Stimulated activated CD4-positive, alpha-beta T cell treated with anti-CD3 and anti-CD28 coated beads, Interleukin-1b, Interleukin-23, amount 100 ng/mL, for 1 hour (primary cell): ENCODE measurements at places on chromosomes 1 and 21.

DNA sequence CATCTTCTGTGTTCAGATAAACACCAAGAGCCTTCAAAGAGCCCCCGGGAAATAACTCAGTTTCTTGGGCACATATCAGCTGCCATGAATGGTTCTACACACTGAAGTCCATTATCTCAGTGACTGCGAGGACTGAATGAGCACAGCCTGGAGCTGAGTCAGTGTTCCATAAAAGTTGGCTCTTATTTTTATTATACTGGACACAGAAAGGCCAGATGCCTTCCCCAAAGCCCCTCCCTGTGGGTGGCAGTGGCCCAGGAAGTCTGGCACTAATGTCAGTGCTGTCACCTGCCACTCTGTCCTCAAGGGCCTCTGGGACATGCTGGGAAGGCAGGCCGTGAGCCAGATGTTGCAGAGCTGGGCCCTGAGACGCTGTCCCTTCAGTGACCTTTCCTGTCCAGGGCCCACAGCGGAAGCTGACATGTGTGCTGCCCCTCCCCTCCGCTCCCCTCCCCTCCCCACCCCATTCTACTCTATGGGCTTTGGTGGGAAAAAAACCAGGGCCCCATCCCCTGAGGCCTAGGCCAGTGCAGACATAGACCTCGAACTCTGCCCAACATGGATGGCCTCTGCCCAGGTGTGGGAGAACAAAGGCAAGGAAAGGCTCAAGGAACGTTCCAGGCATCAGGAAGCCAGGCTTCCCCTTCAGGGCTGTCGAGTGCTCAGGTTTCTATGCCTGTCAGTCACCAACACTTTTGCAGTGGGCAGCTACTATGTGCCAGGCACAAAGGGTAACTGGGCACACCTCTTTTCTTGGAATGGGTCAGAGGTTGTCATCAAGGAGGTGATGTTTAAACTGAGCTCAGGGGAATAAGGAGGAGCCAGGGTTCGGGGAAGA, 22.4 kb upstream of the NPPB start:
- no peak for DNase-seq

GRCh38 chr21:43667191-43667904, 8.0 kb downstream of the RRP1B start:
- DNase-seq: no peak

GRCh38 chr1:169129109-169129784, 22.8 kb downstream of the ATP1B1 start:
- no peak for DNase-seq

DNA sequence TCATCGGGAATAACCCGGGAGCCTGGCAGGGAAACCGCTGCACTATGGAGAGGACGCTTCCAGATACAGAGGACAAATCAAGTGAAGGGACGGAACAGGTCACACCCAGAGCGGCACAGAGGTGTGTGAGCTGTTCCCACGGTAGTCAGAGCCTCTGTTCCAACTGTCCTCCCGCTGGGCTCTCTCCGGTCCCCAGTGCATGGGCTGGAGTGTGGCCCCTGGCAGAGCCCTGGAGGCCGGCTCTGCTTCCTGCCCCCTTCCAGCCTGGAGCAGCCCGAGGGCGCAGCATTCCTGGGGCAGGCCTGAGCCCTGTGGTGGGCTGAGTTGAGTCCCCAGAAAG, 11.9 kb upstream of the ZBTB21 start:
- DNase-seq: no peak

- no peak for DNase-seq
Measured at GRCh38 chr1:220789532-220790147, 2.9 kb downstream of the MTARC1 start.

DNA sequence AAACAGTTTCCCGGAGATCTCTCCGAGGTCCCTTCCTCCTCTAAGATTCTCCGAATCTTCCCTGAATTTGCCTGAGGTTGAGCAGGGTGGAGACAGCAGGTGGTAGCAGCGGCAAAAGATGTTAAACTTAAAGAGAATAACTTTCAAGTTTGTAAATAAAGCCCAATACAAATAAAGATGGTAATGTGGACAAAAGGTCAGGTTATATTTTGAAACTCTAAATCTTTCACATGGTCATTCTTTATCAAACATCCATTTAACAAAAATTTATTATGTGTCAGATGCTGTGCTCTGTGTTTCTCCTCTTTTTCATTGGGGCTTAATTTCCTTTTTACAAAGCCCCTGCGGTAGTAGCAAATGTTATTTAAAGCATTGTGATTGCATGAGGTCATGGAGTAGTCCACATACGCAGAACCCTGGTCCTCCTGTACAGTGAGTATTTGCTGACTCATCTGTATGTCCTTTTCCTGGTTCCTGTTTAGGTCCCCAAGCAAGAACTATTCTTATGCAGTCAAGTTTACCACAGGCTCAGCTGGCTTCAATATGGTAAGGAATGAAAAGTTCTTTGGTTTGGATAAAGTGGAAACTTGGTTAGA, 119.2 kb downstream of the ITSN1 start:
- no peak for DNase-seq

GRCh38 chr1:91687452-91687851, 186.8 kb downstream of the CDC7 start:
- no peak for DNase-seq

DNA sequence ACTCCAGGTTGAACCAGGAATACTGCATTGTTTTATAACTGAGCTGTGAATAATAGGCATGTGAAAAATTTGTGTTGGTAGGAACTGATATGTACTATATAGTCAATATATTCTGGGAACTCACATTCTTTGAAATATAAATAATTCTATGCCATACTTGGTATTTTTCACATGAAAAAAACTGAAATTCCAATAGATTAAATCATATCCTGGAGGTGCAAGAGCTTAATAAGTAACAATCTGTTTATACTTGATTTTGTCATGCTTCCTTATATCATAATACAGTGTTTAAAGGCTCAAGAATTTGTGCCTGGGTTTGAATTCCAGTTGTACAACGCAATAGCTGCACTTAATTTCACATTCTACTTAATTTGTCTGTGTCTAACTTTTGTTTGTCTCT, 387.0 kb downstream of the USP25 start:
- no peak for DNase-seq

DNA sequence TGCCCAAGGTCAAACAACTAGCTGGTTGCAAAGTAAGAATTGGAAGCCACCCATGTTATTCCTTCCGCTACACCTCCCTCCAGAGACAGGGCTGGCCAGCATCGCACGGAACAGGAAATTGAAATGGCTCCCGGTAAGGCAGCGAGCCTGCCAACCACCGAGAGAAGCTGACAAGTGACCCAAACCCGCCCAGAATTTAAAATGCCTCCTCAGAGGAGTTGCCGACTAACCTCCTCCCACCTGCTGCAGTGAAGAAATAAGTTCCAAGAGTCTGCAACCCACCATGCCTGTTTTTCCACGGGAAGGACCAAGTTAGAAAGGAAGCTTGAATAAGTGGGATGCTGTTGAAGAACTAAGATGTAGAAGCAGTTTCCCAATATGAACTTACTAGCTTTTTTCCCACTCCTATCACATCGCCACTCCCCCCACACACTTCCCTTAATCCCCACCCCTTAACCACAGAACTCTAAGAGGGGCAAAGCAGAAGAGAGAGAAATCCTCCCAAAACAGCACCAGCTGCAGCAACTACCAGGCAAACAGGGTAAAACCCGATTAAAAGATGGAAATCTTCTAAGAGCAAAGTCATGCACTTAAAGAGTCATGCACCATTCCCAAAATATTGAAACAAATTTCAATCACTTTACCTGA, 78.6 kb downstream of the TIAM1 start:
- no peak for DNase-seq

- no peak for DNase-seq
Measured at GRCh38 chr1:62395291-62395690, 41.6 kb upstream of the USP1 start.

DNA sequence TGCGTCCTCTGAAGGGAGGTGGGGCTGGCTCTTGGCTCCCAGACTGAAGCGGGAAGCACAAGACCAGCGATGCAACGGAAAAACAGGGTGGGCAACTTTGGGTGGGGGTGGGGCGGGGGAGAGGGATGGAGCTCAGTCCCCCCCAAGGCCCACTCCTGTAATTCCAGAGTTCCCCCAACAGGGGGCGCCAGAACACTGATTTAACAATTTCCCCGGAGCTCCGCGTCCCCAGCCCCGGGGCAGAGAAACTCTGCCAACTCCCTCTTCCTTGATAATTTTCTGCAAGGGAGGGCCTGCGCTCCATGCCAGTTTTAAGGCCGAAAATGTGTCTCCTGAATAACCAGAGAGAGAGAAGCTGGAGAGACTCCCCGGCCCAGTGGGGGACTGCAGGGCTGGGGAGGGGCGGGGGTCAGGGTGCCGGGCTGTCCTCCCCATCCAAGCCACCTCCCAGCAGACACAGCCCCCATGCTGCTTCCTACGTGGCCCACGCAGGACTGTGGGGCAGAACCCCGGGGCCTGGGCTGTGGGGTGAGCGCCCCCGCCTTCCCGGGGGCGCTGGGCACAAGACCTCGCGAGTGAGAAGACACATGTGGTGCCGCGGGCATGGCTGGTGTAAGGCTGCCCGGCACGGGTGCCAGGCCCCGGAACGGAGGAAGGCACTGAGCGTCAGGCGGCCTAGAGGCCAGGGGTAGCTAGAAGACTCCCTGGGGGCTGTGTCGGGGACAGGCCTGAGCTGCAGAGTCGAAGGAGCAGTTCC, 51.4 kb downstream of the KIF21B start:
- peak; percentile 33 for DNase-seq

DNA sequence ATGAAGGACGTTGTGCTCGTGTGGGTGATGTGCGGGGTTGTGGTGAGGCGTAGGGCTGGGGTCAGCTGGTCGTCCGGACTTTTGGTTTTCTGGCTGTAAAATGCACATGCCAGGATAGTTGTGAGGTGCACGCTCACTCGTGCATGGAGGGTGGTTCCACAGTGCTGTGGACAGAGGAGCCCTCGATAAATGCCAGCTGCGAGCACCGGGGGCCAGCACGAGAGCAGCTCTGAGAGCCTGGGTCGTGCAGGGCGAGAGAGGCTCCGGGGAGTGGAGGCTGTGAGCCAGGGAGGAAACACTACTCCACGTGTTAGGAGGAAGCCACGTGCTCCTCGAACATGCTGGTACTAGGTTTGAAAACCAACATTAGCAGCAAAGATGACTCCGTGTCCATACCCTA, 39.4 kb downstream of the COL18A1 start:
- DNase-seq: no peak

GRCh38 chr1:62625415-62625814, 28.1 kb downstream of the ANGPTL3 start:
- no peak for DNase-seq

- DNase-seq: no peak
Measured at GRCh38 chr21:41733951-41734689, 32.7 kb downstream of the RIPK4 start.

GRCh38 chr21:32916522-32917099, 109.1 kb upstream of the OLIG2 start:
- DNase-seq: no peak

- no peak for DNase-seq
Measured at GRCh38 chr1:203173566-203173965, 2.1 kb downstream of the MYBPH start.

DNA sequence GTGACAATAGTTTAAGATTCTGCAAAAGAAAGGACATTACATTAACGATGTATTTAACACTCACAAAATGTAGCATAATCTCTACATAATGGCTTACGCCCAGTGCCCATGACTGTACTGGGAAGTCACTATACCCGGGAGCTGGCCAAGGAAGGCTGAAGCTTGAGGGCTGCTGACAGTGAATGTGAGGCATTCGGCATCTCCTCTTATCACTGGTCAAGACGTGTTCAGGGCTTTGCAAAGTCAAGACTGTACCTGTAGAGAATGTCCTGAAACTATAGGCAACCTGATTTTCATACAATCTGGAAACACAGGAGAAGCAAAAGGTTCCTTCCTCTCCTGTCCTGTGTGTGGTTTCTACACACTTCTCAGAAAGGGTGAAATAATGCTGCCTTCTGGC, 12.7 kb upstream of the IFNGR2 start:
- no peak for DNase-seq

- DNase-seq: no peak
Measured at GRCh38 chr1:21869620-21870121, 57.6 kb downstream of the LDLRAD2 start.

DNA sequence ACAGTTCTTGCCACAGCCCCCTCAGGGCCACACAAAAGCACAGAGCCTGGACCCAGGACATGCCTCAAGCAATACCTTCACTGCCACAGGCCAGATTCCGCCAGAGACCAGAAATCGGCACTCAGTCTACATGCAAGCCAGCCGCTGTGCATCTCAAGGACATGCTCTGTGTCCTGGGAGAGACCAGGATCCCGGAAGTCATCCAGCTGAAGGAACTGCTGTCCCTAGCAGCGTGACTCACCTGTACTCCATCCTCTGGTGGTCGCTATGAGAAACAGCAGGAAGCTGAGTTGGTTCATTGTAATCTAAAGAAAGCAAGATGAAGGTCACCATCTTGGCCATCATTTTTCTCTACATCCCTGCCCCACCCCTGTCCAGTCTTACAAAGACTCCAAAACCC, 401 bp downstream of the ITLN1 start:
- DNase-seq: no peak

- DNase-seq: no peak
Measured at GRCh38 chr1:192914696-192915095, 105.9 kb downstream of the RGS2 start.

DNA sequence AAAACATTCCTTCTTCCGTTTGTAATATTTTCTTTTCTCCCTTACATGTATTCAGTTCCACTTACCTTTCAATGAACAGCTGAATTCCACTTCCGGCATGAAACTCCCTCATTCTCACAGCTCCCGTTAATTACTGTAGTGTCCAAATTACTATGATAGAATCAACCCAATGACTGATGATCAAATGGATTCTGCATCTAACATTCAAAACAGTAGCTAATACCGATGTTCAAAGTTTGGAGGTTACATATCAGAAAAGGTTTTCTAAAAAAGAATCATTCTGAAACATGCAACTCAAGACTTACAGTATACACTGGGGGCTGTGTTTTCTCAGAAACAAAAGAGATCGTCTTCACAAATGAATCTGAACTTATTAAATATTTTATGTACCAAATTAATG, 77.2 kb downstream of the PTPRC start:
- no peak for DNase-seq

DNA sequence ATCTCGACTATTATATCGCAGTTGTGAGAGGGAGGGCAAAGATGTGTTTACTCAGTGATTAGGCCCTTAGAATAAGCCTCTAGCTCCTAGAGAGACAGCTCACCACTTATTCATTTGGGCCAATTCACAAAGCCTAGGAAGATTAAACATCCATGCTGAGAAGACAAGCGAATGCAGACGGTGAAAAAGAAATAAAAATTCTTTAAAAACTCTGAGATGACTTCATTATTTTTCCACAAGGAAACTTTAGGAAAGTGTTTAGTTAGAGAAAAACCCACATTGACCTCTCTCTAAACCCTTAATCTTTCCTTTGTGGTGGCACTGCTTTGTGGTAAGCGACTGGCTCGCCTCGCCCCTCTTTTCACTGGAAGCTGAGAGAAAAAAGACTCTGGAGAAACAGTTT, 146.8 kb upstream of the DMRTA2 start:
- DNase-seq: no peak

DNA sequence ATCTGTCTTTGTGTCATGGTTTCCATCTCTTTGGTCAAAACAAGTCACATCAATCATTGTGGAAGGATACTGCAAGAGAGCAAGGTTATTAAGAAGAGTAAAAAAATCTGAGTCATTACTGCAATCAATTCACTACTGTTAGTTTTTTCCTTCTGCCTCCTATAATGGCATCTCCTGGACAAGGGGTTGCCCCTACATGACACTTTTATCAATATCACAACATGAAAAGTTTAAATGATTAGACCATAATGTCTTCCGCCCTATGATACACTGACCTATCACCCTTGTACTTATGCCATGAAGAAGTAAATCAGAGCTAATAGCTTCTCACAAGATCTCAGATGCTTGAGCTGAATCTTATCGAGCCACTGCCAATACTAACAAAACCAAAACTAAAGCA, 223.9 kb downstream of the KCNK2 start:
- DNase-seq: no peak

GRCh38 chr1:117629625-117630422, 24.0 kb downstream of the TENT5C start:
- no peak for DNase-seq
